ENCODE measurements at places on chromosomes 1 and 21.

DNA sequence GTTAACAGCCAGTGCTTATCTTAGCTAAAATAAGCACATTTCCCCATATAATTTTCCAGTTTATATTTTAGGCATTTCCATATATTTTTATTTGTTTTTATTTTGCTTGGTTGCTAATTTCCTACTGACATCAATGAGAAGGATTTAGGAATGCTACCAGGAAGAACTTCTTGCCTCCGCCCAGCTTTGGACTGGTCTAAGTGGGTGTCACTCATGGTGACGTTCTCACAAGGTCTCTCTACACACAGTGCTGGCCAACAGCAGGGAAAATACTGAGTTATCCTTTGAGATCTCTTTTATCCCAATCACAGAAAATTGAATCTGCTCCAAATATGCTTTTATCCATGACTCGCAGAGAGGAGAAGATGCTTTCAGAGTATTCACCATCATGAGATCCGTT, 13.2 kb downstream of the MX1 start:
- no peak for DNase-seq

DNA sequence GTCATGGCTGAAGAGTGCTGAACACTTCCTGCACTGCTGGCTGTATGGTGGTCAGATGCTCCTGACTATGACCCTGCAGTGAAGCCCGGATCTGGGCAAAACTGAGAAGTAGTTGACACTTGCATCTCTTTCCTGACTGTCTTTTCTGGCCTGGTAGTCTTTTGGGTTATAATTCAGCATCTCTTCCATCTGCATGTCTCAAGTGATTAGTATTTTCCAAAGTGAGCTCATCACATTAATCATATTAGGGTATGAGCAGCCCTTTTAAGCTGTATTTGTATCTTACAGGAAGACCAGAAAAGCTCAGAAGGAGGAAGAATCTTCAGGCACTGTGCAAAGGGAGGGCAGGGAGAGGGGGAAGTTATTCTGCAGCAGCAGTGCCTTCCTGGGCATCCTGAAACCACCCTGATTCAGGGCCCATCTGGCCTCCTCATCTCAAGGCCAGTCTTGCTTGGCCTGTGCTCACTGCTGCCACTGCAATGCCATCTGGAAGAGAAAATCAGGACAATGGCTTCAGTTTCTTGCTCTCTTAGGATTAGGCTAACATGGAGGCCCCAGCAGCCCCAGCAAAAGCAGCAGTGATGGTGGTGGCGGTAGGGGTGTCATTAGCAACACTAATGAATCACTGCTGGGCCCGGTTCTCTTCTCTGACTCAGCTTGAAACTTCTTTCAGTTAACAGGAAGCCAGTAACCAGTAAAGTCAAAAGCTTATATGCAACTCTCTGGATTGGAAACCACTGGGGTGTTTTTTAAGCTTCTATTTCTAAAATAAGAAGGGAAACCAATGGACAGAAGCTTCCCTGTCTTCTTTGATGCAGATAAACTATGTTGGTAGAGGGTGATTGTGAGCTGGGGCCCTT, 63.3 kb upstream of the WDR26 start:
- DNase-seq = peak; percentile 6

DNA sequence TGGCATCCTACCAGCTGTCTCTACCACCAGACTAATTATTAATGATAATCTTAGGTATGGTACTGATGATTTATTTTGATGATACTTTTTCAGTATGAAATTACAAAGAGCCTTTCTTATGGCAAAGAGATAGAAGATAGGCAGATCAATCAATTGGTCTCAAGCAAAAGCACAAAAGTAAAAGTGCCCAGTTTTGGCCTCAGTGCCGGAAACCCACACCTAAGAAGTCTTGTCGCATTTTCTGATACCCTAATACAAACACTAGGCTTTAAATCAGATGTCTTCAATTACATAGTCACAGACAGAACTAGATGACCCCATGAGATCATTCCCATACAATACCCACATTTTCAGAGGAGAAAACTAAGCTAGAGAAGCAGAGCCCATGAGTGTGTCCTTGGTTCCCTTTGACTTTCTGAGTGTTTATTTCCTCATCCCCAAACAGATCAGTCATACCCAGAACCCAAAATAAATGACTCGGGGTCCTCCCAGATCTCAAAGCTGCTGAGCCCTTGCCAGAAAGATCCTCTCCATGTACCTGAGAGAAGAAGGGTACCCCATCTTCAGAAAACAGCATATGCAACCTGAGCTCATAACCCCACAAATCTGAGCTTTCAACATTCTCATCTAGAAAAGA, 7.7 kb downstream of the ITPKB start:
- no peak for DNase-seq

DNA sequence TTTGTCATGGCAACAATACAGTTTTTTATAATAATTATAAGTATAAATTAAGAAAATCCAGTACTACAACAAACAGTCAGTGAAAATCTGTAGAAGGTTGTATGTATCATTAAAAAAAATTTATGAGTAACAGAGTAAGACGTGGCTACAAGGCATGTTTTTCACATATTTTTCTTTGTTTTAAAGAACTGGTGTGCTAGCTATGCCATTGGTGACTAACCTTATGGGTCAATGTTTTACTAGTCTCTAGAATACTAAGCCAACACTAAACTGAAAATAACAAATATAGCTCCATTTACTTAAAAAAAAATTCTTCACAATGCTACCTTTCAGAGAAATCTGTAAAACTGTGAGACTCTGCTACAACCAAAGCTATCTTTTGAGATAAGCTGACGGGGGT, 261.5 kb downstream of the ADGRL2 start:
- no peak for DNase-seq

GRCh38 chr1:200372885-200373181, 37.0 kb downstream of the ZNF281 start:
- DNase-seq = no peak

- DNase-seq = no peak
These were observed 81.4 kb downstream of the ASTN1 start for GRCh38 chr1:177082855-177083693.

DNA sequence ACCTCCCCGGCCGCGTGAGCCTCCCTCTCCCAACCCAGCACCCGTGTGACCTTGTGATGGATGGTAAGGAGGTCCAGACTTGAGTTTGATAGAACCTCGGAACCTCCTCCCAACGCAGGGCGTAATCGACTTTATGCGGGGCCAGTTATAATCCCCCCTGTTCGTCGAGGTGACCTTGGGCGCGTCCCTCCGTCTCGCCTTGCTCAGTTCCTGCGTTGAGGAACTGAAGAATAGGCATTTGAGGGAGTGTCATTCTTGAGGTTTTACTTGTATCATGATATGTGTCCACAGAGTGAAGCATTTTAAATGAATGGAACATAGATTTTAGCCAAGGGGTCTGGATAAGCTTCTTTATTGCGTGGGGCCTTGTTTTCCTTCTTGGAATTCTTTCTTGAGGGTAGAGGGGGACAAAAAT, 433 bp downstream of the TIMM17A start:
- no peak for DNase-seq

- DNase-seq = no peak
These were observed 18.5 kb downstream of the NCF2 start for GRCh38 chr1:183571678-183572268.

DNA sequence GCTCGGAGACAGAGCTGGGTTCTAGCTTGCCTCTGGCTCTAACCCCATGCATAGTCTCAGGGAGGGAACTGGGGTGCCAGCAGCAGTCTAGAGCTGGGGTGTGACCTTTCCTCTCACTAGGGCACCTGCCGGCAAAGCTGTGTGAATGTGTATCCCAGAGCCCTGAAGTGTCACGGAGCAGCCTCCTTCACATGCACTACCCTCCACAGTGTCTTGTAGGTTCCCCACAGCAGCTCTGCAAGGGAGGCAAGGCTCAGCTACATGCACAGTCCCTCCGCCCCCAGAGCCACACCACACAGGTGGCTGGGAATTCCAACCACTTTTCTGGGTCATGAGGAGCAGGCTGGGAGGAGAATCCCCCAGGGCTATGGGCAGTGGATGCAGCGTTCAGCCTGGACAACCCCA, 7.7 kb upstream of the HPCA start:
- no peak for DNase-seq

GRCh38 chr1:14974361-14974760, 179.2 kb upstream of the TMEM51 start:
- no peak for DNase-seq

- no peak for DNase-seq
These were observed 31.5 kb downstream of the CHD5 start for GRCh38 chr1:6148497-6149241.

DNA sequence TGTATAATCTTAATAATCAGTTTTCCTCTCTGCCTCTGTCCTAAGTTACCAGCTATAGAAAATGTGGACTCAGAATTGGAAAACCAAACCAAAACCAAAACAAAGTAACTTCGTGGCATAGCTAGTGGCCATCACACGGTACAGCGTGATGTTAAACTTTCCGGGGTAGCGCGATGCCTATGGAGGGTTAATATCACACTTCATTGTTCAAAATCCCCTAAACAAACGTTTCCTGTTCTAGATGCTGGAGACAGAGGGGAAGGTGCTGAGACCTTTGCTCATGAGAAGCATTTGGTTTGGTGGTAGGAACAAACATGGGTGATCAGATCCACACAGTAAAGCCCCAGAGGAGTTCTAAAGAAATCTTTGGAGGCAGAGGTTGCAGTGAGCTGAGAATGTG, 4.9 kb downstream of the AADACL4 start:
- DNase-seq = no peak

- DNase-seq = peak; percentile 41
These were observed 215.5 kb downstream of the KCNJ6 start for GRCh38 chr21:37700641-37701202.

DNA sequence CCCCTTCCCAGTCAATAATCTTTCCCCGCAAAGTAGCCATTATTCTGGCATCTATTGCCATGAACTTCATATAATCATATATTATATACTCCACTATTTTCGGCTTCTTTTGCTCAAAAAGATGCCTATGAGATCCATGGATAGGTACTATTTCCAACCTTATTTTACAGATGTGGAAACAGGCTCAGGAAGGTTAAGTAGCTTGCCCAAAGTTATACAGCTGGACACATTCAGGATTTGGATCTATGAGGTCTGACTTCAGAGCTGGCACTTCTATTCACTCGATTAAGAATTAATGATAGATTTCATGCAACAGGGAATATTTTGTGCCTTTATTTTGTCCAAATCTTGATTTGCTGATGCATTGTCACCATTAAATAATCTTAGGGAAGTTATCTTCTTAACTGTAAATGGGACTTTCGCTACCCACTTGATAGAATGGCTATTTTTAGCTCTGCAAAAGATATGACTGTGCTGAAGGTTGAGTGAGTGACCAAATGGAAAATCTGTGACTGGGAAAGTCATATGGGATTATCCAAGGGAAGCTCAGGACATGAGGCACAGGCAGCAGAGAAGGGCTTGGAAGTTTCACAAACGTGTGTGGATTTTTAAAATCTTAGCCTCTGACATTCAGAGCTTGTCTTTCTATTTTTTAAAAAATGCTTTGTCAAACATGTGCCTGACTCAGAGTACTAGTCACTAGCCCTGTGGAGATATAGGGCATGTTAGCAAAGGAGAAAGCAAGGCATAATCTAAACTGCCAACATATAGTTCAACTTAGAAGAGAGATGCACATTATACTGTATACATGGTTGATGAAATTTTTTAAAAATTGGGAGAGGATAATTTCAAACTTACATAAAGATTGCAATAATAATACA, 36.5 kb downstream of the GIPC2 start:
- no peak for DNase-seq

DNA sequence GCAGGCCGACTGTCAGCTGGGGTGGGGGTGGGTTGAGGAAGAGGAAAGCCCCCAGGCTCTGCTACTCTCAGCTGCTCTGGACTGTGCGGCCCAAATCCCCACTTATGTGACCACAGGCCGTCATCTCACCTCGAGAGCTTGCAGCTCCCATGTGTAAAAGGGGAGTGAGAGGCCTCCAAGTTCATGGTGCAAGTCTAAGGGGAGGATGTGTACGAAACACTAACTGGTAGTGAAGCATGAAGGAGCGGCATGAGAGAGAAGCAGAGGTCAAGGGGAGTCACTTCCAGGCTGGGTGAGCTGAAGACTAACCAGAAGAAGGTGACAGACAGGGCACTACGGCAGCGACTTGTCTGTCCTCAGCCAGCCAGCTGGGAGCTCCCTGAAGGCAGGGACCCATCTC, 43.8 kb downstream of the GLIS1 start:
- DNase-seq = no peak

- no peak for DNase-seq
These were observed 7.7 kb upstream of the SAMD13 start for GRCh38 chr1:84293766-84294165.
